ENCODE measurements at places on chromosomes 12 and 14. TPM values are rescaled to one million over a fixed set of nuclear protein-coding genes. Genes with fewer than 3 reads are reported as not detected.

SRRM4 gene
- total RNA-seq: not detected

E2F7 gene
- 13.6 TPM for total RNA-seq

ESR2 gene
- total RNA-seq: 6.1 TPM

ACTN1 gene
- total RNA-seq: 38.3 TPM

HOXC12 gene
- not detected for total RNA-seq

FAM186B gene
- not detected for total RNA-seq

GLI1 gene
- 1.4 TPM for total RNA-seq

SMCO3 gene
- total RNA-seq: not detected

NOPCHAP1 gene
- 31.8 TPM for total RNA-seq

GAS2L3 gene
- 3.3 TPM for total RNA-seq

PARP11 gene
- 18.6 TPM for total RNA-seq

PRICKLE1 gene
- not detected for total RNA-seq

CLEC1B gene
- not detected for total RNA-seq

ANKRD33 gene
- not detected for total RNA-seq

PLEKHA5 gene
- total RNA-seq: 10.4 TPM

KRT81 gene
- not detected for total RNA-seq

TAS2R20 gene
- 4.4 TPM for total RNA-seq

RAD9B gene
- 2.5 TPM for total RNA-seq

RPL10L gene
- not detected for total RNA-seq

NTS gene
- not detected for total RNA-seq

SERPINA10 gene
- total RNA-seq: not detected

NGB gene
- not detected for total RNA-seq

FOXN4 gene
- not detected for total RNA-seq

C1QL4 gene
- total RNA-seq: not detected

OR5AU1 gene
- not detected for total RNA-seq

LHX5 gene
- not detected for total RNA-seq

CCDC38 gene
- total RNA-seq: 0.24 TPM
